ENCODE measurements at places on chromosomes 2 and 18.

DNA sequence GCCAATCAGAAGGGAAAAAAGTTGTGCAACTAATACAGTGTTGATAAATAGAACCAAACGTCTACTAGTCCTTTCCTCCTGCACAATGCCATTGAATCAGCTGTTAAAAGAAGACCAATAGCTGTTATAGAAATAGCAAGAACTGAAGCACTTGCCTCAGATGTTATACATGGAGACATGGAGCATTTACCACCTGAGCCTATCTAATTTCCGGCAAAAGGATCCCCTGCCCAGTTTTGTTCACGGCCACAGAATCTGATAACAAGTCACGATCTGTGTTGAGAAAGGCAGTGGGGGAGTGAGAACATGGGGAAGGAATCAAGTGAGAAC, 285.4 kb downstream of the ZEB2 start:
- no peak for DNase-seq
- H3K4me3 ChIP-seq, result no peak overlapping the region

DNA sequence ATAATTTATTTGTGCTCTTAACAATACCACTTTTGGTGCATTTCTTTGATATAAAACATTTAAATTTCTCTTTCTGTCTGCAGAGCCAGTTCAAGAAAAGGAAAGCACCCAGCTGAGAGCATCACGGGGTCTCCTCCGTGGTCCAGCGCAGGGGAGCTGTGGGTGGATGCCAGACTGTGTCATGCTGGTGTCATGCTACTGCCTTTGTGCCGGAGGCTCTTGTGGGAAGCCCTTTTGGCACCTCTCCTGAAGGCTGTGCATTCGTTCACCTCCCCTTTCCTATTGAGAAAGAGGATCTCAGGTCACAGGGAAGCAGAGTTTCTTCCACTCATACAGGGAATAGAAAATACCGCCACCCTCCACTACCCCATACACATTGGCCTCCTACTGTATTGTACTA, 450.4 kb downstream of the GALR1 start:
- H3K4me1 ChIP-seq, result no peaks in the 10 kb centered on the region
- DNase-seq, result no peak
- no peak overlapping the region for H3K27ac ChIP-seq
- peaks cover 17% of the 10 kb centered on the region for H3K27me3 ChIP-seq

- peak overlapping the region; percentile 57 for H3K27ac ChIP-seq
- H3K36me3 ChIP-seq, result peaks cover 81% of the 10 kb centered on the region
- H3K27me3 ChIP-seq, result no peaks in the 10 kb centered on the region
- no peaks in the 10 kb centered on the region for H3K4me1 ChIP-seq
- DNase-seq, result no peak
Observed at GRCh38 chr2:60764736-60765534, 8.9 kb downstream of the PAPOLG start.

DNA sequence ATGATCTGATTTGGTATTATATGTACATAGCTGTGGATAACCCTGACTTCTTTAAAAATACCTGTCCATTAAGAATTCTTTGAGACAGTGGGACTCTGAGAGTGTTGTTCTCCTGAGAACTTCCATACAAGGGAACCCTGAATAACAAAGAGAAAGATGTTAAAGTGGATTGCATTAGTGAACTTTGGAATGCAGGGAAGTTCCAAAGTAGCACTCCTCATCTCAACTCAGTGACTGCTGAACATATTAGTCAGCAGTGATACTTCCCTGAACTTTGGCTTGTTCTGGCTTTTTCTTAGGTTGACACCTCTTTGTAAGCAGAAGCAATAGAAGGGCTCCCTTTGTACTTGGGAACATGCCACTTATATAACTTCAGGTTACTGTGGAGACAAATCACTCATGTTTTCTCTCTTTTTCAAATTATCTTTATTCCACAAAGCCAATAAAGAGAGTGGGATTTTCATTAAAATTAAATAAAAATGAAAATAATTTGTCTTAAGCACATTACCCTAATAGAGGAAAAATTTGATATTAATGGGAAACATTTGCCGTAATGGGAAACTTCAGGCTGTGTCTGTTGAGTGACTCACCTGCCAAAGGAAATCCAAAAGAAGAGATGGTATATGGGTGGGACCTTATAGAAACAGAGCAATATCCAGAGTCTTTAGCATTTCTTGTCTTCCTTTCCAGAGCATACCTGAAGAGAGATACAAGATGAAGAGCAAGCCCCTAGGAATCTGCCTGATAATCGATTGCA, 33.3 kb downstream of the CFLAR start:
- no peaks in the 10 kb centered on the region for H3K36me3 ChIP-seq
- no peaks in the 10 kb centered on the region for H3K4me1 ChIP-seq
- DNase-seq, result no peak
- H3K27ac ChIP-seq, result peak overlapping the region; percentile 5

DNA sequence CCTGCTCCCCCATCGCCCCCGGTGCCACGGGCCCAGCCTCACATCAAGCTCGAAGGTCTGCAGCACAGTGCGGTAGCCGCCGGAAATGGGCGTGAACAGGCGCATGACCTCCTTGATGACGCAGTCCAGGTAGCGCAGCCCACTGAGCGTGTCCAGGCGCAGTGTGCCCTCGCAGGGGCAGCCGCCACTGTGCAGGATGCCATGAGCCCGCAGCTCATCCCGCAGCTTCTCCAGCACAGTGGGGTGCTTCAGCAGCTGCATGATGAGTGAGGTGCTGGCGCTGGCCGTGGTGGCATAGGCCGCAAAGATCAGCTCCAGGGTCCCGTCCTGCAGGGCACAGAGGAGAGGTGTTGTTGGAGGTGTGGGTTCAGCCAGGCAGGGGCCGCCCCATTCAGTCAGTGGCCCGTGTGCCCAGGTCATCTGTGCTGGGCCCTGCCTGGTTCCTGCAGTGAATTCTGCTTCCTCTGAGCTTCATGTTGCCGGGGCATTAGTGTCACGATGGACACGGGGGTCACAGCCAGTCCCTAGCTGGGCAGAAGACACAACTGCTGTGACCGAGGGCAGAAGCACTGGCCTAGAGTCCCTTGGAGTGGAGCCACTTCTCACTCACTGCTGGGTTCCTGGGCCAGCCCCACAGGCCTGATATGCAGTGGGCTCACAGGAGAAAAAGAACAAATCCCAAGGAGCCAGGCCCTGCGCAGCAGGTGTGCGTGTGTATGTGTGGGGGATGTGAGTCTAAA, 14.5 kb downstream of the CYP26B1 start:
- no peak for DNase-seq
- no peak overlapping the region for H3K4me3 ChIP-seq
- no peak overlapping the region for H3K27ac ChIP-seq
- H3K4me1 ChIP-seq, result peaks cover 43% of the 10 kb centered on the region
- H3K27me3 ChIP-seq, result peaks cover 33% of the 10 kb centered on the region

- DNase-seq, result no peak
- peak overlapping the region; percentile 28 for H3K27ac ChIP-seq
- peaks cover 53% of the 10 kb centered on the region for H3K4me1 ChIP-seq
- peaks cover 11% of the 10 kb centered on the region for H3K27me3 ChIP-seq
- no peak overlapping the region for H3K4me3 ChIP-seq
Observed at GRCh38 chr2:29334706-29335105, 219.5 kb downstream of the CLIP4 start.

DNA sequence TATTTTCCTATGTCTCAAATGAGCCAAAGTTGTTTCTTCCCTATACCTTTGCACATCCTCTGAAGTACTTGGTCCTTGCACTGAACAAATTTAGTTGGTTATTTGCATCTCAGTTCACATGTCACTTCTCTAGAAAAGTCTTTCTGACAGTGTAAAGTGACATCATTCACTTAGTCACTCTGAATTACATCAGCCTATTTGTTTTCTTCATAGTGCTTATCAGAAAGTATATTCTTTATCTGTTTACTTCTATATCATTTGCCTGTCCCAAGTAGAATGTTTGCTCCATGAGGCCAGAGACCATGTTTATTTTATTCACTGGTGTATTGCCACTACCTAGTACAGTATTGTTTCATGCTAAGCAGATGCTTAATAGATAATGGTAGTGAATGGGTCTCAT, 173.7 kb downstream of the HNMT start:
- DNase-seq, result no peak
- no peaks in the 10 kb centered on the region for H3K36me3 ChIP-seq
- no peaks in the 10 kb centered on the region for H3K27me3 ChIP-seq
- no peaks in the 10 kb centered on the region for H3K4me1 ChIP-seq
- H3K27ac ChIP-seq, result no peak overlapping the region

DNA sequence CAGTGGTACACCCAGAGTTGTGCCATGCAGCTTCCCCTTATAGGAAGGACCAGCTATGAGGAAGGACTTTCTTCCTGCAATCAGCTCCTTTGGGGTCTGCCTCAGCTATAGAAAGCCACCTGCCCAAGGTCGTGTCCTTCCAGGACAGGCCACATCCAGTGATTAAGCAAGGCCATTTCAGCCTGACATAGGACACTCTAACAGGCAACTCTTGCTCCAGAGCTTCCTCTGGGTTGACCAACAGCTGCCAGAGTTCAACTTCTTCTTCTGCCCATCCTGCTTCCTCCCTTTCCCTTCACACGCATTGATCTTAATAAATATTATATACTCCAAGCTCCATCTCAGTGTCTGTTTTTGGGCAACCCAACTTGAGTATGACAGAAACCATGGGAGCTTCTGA, 12.8 kb downstream of the LRP2 start:
- no peaks in the 10 kb centered on the region for H3K27me3 ChIP-seq
- H3K27ac ChIP-seq, result no peak overlapping the region
- H3K4me1 ChIP-seq, result peaks cover 17% of the 10 kb centered on the region

- H3K36me3 ChIP-seq, result peaks cover 4% of the 10 kb centered on the region
- no peak overlapping the region for H3K4me3 ChIP-seq
- H3K27ac ChIP-seq, result no peak overlapping the region
- peaks cover 6% of the 10 kb centered on the region for H3K27me3 ChIP-seq
- DNase-seq, result no peak
Observed at GRCh38 chr2:128726911-128727310, 408.2 kb upstream of the HS6ST1 start.

- H3K4me3 ChIP-seq, result no peak overlapping the region
- no peak overlapping the region for H3K27ac ChIP-seq
Observed at GRCh38 chr2:55995211-55995610, 71.6 kb upstream of the EFEMP1 start.

- DNase-seq, result no peak
- H3K27ac ChIP-seq, result no peak overlapping the region
- peaks cover 6% of the 10 kb centered on the region for H3K36me3 ChIP-seq
- H3K27me3 ChIP-seq, result peaks cover 50% of the 10 kb centered on the region
- peaks cover 18% of the 10 kb centered on the region for H3K4me1 ChIP-seq
- no peak overlapping the region for H3K4me3 ChIP-seq
Observed at GRCh38 chr2:236242057-236242495, 22.1 kb downstream of the ASB18 start.

- H3K27me3 ChIP-seq, result no peaks in the 10 kb centered on the region
- no peak overlapping the region for H3K27ac ChIP-seq
- H3K4me3 ChIP-seq, result no peak overlapping the region
- no peaks in the 10 kb centered on the region for H3K36me3 ChIP-seq
- H3K4me1 ChIP-seq, result no peaks in the 10 kb centered on the region
- no peak for DNase-seq
Observed at GRCh38 chr2:44120428-44120827, 48.2 kb upstream of the PPM1B start.

- H3K27me3 ChIP-seq, result peaks cover 33% of the 10 kb centered on the region
- no peak overlapping the region for H3K4me3 ChIP-seq
- no peaks in the 10 kb centered on the region for H3K36me3 ChIP-seq
- peak; percentile 55 for DNase-seq
- H3K4me1 ChIP-seq, result peaks cover 23% of the 10 kb centered on the region
- peak overlapping the region; percentile 68 for H3K27ac ChIP-seq
Observed at GRCh38 chr18:23094411-23095190, 40.7 kb upstream of the CABLES1 start.

GRCh38 chr2:222690564-222691200, 19.2 kb downstream of the MOGAT1 start:
- no peaks in the 10 kb centered on the region for H3K36me3 ChIP-seq
- no peak overlapping the region for H3K4me3 ChIP-seq
- H3K27me3 ChIP-seq, result peaks cover 9% of the 10 kb centered on the region
- peak; percentile 83 for DNase-seq

DNA sequence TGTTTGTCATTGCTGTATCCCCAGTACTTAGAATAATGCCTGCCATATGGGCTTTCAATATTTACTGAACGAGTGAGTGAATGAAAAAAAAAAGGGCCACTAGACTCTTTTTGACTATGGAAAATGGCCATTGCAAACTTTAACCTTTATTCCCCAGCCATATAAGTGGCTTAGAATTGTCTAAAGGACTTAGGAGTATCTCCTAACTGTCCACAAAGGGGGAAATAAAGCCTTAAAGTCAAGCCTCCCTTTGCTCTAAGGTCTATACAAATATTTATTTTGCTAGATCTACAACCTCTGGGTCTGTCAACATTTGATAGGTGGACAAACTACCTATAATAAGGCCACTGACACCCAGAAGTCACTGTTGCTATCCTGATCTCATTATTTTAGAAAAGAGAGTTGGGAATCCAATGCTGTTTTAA, 25.7 kb downstream of the UPP2 start:
- DNase-seq, result no peak
- H3K4me1 ChIP-seq, result no peaks in the 10 kb centered on the region
- H3K36me3 ChIP-seq, result no peaks in the 10 kb centered on the region
- H3K27ac ChIP-seq, result no peak overlapping the region

GRCh38 chr2:48347712-48348111, 182.2 kb upstream of the STON1 start:
- peaks cover 70% of the 10 kb centered on the region for H3K36me3 ChIP-seq
- H3K27ac ChIP-seq, result no peak overlapping the region
- H3K4me3 ChIP-seq, result no peak overlapping the region
- H3K4me1 ChIP-seq, result no peaks in the 10 kb centered on the region

GRCh38 chr2:204948822-204949221, 403.5 kb downstream of the PARD3B start:
- H3K36me3 ChIP-seq, result peaks cover 26% of the 10 kb centered on the region
- DNase-seq, result no peak
- H3K4me3 ChIP-seq, result no peak overlapping the region
- peaks cover 3% of the 10 kb centered on the region for H3K27me3 ChIP-seq

DNA sequence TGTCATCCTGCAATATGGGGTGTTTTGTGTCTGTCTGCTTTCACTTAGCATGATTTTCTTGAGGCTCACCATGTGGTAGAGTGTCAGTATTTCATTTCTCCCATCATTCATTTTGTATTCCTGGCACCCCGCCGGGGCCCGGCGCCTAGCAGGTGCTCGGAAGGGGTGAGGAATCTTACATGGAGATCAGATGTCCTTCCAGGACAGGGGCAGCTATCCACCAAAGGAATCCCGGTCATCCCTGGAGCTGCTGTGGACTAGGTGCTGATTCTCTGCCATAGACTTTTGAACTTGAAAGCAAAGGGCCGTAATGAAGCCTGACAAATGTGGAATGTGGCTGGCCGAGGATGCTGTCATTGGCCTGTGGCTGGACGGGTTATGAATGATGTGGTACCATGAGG, 2.4 kb downstream of the PRELID3A start:
- peaks cover 9% of the 10 kb centered on the region for H3K36me3 ChIP-seq
- H3K4me1 ChIP-seq, result peaks cover 34% of the 10 kb centered on the region
- H3K27me3 ChIP-seq, result peaks cover 33% of the 10 kb centered on the region
- H3K27ac ChIP-seq, result no peak overlapping the region
